Breast epithelium (tissue), 4 donors: ENCODE measurements at places on chromosomes 5 and 9.
A peak's percentile ranks its signal among the peaks of the same experiment; 100 is the strongest.

- H3K4me1 ChIP-seq: no peaks in the 10 kb centered on the region
- no peaks in the 10 kb centered on the region for H3K27me3 ChIP-seq
- no peak overlapping the region for H3K4me3 ChIP-seq
Measured at GRCh38 chr5:51860532-51861018, 477.3 kb downstream of the ISL1 start.

DNA sequence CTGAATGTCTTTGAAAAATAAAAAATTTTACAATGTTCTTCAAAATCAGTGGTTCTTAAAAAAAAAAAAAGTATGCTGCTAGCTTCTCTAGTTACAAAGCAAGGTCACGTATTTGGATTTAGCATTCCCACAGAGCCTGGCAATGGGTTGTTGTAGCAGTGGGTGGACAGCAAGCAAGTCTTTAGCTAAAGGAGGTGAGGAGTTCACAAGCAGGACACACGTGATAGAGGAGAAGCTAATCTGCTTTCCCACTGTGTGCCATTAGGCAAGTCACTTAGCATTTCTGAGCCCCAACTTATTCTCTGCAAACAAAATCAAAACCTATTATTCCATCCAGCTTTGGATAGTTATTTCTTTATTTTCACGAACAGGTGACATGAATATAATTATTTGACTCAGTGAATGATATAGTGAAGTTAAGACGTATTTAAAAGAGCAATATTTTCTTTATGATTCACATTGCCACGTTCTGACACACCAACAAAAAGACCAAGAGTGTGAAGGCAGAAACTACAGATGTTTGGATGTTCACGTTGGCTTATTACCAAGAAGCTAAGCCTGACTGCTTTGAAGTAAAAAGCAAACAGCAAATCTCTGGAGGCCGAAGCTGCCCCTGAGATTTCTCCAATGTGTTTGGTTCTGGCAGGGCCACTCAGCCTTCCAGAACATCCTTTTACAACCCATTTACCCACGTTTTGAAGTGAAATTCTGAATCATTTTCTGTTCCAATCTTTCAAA is 612.1 kb upstream of the CDH6 start:
- no peak overlapping the region for H3K4me3 ChIP-seq
- no peaks in the 10 kb centered on the region for H3K27me3 ChIP-seq
- DNase-seq: no peak
- no peaks in the 10 kb centered on the region for H3K4me1 ChIP-seq
- no peaks in the 10 kb centered on the region for H3K36me3 ChIP-seq

GRCh38 chr5:41748631-41749030 is 121.6 kb downstream of the OXCT1 start:
- H3K36me3 ChIP-seq: no peaks in the 10 kb centered on the region
- no peak overlapping the region for H3K27ac ChIP-seq
- no peaks in the 10 kb centered on the region for H3K4me1 ChIP-seq
- no peak overlapping the region for H3K4me3 ChIP-seq
- H3K27me3 ChIP-seq: no peaks in the 10 kb centered on the region
- DNase-seq: no peak

DNA sequence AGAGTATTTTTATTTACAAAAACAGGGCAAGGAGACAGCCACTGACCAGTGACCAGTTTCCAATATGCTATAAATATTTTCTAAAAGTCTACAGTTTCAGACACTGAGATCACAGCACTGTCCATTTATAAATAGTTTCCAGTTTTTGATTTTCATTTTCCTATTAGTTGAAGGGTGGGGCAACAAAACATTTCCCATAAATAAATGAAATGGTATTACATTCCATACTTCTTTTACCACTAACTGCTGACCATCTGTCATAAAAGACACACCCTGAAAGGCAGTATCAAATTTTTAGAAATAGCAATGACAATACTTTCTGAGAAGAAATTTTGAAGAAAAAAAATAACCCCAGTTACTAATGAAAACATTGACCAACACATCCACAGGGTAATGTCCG is 126.7 kb downstream of the ARSB start:
- no peak for DNase-seq
- no peaks in the 10 kb centered on the region for H3K27me3 ChIP-seq
- H3K36me3 ChIP-seq: no peaks in the 10 kb centered on the region
- H3K27ac ChIP-seq: no peak overlapping the region

- H3K36me3 ChIP-seq: no peaks in the 10 kb centered on the region
- DNase-seq: no peak
- H3K4me3 ChIP-seq: no peak overlapping the region
- no peak overlapping the region for H3K27ac ChIP-seq
Measured at GRCh38 chr9:126833710-126834345, 26.6 kb upstream of the ZBTB34 start.

DNA sequence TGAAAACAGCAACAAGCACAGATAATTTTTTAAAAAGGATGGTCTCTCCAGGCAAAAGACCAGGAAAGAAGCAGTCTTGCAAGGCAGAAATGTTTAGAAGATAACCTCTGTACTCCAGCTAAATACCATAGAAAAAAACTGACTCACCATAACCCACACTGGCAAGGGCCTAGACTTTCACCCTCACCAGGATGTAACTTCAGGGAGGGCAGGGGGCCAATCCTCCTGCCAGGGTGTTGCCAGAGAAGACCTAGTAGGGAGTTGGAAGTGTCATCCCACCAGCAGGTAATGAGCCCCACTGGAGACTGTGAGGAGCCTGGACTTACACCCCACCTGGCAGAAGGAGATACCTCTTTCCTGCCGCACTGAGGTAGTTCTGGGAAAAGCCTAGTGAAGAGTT is 97.6 kb downstream of the PRELID2 start:
- no peaks in the 10 kb centered on the region for H3K27me3 ChIP-seq
- DNase-seq: no peak
- H3K4me3 ChIP-seq: no peak overlapping the region

DNA sequence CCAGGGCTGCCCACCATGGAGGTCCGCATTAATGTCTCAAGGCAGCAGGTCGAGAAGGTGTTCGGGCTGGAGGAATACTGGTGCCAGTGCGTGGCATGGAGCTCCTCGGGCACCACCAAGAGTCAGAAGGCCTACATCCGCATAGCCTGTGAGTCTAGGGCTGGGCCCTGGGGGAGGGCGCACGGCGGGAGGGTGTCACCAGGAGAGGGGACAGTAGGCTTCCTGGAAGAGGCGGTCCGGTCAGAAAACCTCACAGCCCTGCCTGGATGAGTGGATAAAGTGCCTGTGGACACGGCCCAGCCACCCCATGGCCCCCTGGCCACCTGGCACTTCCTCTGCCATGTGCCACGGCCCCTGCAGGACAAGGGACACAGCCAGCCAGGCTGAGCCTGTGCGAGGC is 31.0 kb downstream of the HK3 start:
- no peak overlapping the region for H3K27ac ChIP-seq
- H3K27me3 ChIP-seq: no peaks in the 10 kb centered on the region
- H3K36me3 ChIP-seq: no peaks in the 10 kb centered on the region
- no peak overlapping the region for H3K4me3 ChIP-seq
- no peak for DNase-seq

- no peak overlapping the region for H3K27ac ChIP-seq
- H3K27me3 ChIP-seq: no peaks in the 10 kb centered on the region
- no peak overlapping the region for H3K4me3 ChIP-seq
- no peaks in the 10 kb centered on the region for H3K4me1 ChIP-seq
Measured at GRCh38 chr5:170704417-170705192, 78.9 kb upstream of the GABRP start.

DNA sequence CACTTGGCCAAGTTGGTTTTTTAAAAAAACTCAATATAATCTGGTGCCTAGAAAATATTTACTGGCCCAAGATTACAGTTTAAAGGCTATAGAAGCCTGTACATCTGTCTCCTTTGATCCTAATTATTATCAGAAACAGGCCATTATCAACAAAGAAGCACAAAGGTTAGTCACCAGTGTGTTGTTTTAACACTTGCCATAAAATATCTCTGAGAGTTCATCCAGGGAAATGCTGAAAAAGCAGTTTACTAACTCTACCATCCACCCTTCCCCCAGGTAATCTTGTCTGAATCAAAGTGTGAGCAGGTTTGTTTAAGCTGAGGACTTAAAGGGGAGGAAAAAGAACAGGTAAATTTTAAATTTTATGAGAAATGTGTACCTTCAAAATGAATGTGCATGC is 13.3 kb upstream of the TRPM6 start:
- DNase-seq: no peak
- H3K36me3 ChIP-seq: no peaks in the 10 kb centered on the region
- no peak overlapping the region for H3K4me3 ChIP-seq

GRCh38 chr5:160312134-160312959 is at the start of gene CCNJL:
TSS of gene CCNJL (minus strand) at chr5:160312564. CDS start at chr5:160311923, 641 bp downstream.
- H3K36me3 ChIP-seq: no peaks in the 10 kb centered on the region
- no peaks in the 10 kb centered on the region for H3K4me1 ChIP-seq
- peak; percentile 36 for DNase-seq
- H3K4me3 ChIP-seq: peak within 1 kb of the TSS; percentile 72
- peak within 1 kb of the TSS; percentile 60 for H3K27ac ChIP-seq
- H3K27me3 ChIP-seq: no peaks in the 10 kb centered on the region

- no peak overlapping the region for H3K4me3 ChIP-seq
- no peak overlapping the region for H3K27ac ChIP-seq
- no peaks in the 10 kb centered on the region for H3K36me3 ChIP-seq
- no peak for DNase-seq
- no peaks in the 10 kb centered on the region for H3K4me1 ChIP-seq
- H3K27me3 ChIP-seq: no peaks in the 10 kb centered on the region
Measured at GRCh38 chr5:143084407-143084806, 314.2 kb downstream of the ARHGAP26 start.

DNA sequence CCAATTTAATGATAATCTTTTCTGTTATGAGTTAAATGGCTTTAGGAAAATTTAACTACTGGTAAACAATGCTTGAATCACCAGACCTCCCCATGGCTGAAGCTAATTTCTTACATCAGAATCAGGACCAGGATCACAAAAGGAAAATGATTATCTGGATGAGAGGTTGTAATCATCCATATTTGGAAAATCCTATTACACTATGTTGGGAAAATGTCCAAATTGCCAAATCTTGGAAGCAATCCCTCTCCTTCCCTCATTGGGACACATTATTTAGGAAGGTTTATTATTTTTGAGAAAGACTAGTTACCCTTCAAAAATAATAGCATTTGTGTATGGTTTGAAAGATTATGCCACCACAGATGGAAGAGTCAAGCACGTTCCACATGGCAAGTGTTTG is 130.7 kb upstream of the MINAR2 start:
- no peaks in the 10 kb centered on the region for H3K27me3 ChIP-seq
- H3K4me1 ChIP-seq: no peaks in the 10 kb centered on the region
- DNase-seq: no peak
- H3K27ac ChIP-seq: no peak overlapping the region

GRCh38 chr5:90530736-90531487 is 1.5 kb upstream of the LYSMD3 start:
- DNase-seq: no peak
- H3K4me1 ChIP-seq: no peaks in the 10 kb centered on the region
- H3K27me3 ChIP-seq: no peaks in the 10 kb centered on the region
